NCI-H526 treated with DMSO at 0.1 percent for 48 hours (cell line): ENCODE measurements at places on chromosomes 1 and 21.

DNA sequence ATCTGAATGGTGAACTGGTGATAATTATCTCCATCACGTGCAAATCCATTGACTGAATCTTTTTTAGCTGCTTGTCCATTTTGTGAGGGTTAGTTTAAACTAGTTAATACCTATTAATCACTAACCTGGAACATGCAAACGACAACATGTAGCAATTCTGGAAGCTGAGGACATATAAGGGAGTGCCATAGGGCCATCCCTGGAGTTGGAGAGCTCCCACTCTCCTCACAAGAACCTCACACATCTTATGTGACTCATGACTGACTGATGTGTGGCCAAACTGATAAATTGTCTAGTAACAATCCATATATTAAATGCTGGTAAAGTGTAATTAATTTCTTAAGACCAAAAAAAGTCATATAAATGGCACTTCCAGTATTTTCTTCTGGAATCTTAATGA lies 62.9 kb upstream of the HOOK1 start:
- no peak for DNase-seq

DNA sequence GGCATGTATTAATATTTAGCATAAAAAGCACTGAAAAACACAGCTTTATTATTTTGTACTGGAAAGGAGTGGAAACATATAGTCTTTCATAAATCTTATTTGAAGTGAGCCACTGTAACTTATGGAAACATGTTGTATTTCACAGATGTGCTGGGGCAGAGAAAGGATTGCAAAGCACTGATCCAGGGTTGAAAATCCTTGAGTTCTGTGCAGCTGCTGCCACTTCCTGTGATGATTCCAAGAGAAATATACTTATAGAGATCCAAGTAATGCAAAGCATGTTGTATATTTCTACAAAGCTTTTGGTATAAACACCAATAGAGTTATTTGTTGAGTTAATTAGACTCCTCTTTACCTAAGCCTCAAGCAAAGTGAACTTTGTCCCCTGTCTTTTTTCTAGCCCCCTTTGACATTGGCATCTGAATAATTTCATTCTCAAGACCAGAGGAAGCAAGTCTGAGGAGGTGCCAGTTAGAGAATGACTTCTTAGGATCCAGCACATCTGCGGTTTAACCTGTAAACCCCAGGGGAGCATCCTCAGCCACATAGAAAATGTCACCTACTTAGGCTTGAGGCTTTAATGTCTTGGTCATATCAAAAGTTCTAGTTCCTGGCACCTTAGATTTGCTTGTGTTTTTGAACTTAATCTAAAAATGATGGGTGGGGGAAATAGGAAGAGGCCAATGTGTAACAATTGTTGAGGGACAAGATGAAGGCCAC lies 173.3 kb downstream of the FASLG start:
- no peak for DNase-seq

DNA sequence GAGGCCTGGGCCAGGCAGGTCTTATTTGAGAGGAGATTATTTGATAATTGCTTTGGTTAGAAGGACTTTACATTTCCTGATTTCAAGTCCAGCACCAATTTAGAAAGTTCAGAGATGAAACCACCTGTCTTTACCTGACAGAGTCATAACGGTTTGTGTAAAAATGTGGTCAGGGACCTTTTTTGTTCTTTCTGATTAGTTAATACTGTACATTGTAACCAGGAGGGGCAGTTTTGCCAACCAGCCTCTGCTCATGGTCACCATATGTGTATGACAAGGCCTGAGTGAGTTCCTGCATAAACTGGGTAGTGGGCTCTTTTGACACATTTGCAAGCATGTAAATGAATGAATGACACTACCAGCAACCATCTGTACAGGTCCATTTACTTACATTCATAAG lies 55.8 kb downstream of the VANGL1 start:
- no peak for DNase-seq

DNA sequence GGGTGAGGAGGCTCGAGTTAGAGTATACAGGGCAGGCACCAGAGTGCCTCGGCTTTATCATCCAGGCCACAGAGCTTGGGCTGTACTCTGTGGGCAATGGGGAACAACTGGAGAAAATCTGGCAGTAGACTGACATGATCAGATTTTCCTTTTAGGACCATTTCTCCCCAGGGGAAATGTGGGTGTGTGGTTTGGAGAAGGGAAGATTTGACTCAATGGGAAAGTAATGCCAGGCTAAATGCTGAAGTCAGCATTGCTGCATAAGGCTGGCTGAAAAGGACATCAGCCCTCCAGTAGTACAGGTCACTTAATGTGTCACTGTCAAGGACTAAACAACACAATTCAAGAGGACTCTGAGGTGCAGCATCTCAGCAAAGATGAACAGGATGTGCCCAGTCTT lies 5.0 kb downstream of the FYB2 start:
- no peak for DNase-seq

DNA sequence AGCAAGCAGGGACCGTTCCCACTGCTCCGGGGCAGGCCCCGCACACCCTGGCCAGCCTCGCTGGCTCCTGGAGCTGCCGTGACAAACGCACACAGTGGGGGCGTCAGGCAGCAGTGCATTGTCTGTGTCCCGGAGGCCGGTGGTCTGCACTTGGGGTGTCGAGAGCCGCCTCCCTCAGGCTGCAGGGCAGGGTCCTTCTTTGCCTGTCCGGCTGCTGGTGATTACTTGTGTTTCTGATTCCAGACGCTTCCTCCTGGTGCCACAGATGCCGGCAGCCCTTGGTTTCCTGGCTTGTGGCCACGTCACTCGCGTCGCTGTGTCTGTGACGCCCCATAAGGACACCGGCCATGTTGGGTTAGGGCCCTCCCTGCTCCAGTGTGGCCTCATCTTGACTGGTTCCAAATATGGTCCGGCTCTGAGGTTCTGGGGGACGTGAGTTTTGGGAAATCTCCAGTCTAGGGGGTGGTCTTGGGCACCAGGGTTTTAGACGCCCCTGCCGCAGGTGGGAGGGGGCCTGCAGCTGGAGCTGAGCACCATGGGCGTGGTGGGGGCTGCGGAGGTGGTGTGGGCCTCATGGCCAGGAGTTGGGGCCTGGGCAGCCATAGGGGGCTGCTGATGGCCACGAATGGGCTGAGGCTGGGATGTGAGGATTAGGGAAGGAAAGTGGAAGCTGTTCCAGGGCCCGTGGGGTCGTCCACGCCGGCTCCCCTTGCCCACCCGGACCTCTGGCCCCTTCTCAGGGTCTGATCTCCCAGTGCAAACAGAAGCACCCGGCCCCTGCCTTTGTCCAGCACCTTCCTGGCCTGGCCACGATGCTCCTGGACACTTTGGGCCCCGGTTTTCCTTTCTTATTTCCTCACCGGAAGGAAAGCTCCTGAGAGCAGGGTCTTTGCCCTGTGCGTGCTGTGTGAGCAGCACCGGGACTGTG lies 41.0 kb downstream of the SLX9 start:
- no peak for DNase-seq

DNA sequence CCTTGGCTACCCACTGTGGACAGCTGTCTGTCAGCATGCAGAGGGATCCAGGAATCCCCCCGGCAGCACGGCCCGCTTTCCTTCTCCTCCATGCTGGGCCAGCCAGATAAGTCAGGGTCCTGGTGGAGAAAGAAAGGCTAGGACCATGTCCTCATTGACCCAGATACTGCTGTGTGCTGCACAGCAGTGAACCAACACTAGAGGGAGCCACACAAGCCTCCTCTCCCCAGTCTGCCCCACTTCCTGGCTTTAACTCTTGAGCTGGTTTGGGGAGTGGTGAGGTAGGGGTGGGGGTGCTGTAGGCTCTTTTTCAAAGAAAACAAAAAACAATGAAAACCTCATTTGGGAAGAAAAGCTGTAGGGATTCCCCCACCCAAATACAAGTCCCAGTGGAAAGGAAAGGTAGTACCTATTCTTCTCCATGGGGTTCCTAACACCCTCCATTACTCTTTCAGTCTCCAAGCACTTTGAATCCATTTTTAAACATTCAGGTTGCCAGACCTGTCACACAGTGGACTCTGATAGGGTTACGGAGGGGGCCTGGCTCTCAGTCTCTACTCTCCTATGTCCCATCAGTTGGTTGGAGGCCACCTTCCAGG lies 84.9 kb upstream of the CD1D start:
- no peak for DNase-seq

DNA sequence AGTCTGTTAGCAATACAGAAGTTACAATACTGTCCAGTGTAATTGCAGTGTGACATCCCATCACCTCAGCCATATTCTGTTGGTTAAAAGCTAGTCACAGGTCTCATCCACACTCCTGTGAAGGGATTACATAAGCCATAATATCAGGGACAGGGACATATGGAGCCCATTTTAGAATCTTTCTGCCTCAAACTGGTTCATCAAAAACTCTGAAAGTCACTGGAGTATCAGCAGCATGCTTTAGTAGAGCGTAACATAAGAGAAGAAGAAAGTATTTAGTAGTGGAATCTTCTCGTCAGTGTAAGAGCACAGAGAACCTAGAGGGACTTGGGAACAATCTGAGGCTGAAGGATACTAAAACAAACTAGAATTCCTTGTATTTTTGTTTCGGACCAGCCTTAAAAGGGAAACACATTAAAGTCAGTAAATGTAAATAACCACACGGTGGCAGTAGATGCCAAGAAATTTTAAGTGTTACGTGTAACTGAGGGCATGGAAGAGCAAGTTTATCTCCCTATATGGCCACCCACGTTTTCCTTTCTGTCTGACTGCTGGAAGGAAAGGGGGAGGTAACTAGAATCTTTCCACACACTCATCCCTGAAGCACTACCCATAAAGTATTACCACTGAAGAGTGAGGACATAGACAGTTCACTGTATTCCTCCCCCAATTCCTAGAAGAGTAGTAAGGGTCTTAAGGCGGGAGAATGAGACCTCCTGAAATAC lies 41.6 kb upstream of the AGL start:
- peak; percentile 63 for DNase-seq
